ENCODE measurements at places on chromosomes 12 and 14.

DNA sequence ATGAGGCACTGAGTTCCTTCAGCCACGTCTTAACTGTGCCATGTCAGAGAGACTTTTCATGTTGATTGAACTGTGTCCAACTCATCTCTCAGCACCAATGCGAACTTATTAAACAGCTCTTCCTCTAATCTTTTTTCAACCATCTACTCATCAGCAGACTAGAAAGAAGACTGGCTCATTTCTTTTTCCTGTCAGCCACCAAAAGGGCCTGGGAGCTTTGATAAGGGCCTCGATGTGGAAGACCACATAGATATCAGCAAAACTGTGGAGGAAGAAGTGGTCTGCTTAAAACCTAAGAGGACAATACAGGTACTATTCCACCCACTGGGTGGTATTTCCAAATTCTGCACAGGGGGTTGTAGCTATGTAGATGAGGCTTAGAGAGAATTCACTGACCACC is 3.6 kb upstream of the PLXNC1 start:
- no peak for DNase-seq

DNA sequence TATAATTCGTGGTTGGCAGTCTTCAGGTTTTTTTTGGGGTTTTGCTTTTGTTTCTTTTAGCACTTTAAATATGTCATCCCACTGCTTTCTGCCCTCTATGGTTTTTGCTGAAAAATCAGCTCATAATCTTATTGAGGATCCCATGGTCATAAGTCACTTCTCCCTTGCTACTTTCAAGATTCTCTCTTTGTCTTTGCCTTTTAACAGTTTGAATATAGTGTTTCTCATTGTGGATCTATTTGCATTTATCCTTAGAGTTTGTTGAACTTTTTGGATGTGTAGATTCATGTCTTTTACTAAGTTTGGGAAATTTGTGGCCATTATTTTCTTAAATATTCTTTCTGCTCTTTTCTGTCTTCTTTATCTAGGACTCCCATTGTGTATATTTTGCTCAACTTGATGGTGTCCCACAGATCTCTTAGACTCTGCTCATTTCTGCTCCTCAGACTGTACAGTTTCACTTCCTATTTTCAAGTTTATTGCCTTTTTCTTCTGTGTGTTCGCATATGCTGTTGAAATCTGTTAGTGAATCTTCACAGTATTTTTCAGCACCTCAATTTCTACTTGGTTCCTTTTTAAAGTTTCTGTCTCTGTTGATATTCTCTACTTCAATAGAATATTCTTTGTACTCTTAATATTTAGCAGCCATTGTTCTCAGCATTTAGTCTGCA is 70.8 kb downstream of the WNK1 start:
- peak; percentile 23 for DNase-seq

DNA sequence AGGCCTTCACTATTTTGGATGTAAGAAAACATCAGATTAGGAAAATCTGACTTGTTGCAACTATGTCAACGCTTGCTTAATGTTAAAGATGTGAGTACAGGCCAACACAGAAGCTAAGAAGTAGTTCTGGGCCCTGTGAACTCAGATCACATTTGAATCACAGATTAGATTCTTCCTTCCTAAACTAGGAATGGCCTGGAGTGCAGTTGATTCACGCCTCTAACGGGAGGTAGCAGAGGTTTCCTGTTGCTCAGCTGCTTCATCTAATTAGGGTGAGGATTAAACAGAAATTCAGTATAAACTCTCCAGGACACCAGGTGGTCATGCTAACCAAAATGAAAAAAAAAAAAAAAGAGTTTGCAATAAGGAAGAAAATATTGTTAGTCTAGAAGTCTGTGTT is 314.3 kb downstream of the TRHDE start:
- no peak for DNase-seq

DNA sequence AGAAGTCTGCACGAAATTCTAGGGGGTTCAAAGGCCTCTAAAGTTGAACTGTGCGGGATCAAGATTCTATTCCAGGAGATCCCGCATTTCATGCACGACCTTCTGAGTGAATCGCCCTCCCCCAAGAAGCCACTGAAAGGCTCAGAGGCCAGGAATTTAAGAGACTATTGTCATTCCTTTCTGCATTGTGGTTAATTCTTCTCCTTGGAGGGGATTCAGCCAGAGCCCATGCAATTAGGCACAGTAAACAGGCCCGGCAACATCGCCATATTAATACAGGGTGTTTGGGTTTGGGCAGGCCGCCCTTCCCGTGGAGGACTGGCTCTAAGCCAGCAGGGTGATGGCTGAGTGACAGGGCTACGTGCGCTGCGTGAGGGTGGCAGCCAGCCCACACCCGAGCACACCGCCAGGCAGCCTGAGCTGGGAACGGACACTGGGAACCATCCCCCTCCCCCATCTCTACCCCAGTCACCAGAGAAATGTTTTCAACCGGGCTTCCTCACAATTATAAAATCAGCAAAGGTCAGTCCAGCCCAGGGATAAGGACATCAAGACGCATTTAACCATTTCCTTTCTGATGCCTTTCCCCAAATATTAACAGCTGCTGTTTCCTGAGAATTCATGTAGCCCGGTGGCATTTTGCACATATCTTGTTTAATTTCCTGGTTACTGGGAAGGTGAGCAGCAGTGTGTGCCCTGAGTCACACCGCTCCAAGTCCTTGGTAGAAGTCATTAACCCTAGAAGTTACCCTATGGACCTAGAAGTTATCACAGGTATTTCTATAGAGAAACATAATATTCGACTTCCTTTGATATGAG is 12.5 kb downstream of the EGLN3 start:
- DNase-seq: no peak

GRCh38 chr14:97010491-97011160 is 213.4 kb downstream of the VRK1 start:
- no peak for DNase-seq

GRCh38 chr12:69254046-69254445 is 14.7 kb downstream of the CPSF6 start:
- peak; percentile 9 for DNase-seq

DNA sequence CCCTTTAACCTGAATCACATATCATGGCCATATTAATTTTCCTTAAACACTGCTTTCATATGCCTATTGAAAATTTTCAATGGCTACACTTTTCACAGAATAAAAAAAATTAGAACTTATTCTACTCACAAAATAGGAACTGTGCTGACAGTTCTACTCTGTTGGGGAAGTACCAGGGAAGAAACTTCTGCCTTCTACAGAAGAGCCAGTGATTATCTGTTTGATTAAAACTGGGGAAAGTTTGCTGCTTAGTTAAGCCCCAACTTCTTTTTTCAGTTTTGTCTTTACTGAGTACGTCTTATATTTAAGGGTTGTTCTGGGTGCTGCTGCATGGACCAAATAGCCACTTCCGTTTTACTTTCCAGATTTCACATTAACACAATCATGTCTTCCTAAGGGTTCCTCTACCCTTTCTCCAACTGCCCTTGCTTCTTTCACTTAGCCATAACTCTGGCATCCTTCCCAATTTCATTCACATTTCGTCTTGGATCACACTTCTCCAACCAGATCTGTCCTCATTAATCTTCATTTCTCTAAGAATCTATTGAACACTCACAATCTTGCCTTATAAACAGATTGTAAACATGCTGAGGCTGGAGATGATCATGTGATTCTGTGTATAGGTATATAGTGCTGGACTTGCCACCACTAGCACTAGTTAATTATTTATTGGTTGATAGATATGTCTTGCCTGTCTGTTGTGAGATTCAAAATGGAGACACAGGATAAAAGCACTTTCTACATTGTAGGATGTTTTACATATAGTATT is 1.9 kb upstream of the SEL1L start:
- no peak for DNase-seq

DNA sequence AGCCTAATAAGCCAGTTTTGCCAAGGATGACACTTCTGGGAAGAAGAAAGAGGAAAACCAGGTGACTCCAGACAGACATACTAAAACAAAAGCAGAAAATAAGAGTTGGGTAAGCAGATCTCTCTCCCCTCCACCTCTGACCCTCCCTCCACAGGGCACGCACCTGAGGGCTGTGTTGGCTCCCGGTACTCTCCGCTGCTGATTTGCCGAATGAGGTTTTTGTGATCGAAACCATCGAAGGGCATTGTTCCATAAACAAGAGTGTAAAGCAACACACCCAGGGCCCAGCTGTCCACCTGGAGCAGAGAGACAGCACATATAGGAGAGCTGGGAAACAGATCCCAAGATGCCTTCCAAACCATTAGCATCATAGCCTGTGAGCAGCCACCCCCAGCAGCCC is 68.1 kb downstream of the NUAK1 start:
- no peak for DNase-seq

- DNase-seq: no peak
Observed at GRCh38 chr12:89047856-89048418, 304.4 kb downstream of the DUSP6 start.

DNA sequence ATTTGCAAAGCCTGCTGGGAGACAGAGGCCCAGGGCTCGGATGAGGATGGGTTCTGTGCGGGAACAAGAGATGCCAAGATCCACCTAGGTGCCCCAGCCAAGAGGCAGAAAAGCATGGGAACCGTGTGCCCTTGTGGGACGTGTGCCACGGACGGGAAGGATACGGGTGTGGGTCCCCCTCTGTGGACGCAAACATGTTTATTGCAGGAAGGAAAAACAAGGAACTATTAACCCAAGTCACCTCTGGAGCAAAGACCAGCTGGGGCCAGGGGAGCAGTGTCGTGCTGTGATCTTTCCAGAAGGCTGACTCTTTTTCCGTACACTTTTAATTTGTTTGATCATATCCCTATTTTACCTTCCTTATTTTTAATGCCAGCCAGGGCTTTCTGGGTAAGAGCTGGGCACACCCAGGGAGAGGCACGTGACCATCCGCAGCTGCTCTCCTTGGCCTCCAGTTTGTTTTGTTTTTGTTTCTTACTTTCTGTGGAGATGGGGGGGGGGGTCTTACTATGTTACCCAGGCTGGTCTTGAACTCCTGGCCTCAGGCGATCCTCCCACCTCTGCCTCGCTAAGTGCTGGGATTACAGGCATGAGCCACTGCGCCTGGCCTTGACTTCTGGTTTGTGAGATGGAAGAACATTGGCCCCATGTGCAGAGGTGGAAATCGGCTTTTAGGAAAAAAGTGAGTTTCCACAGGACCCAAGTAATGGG is 20.7 kb downstream of the SCARB1 start:
- DNase-seq: no peak

DNA sequence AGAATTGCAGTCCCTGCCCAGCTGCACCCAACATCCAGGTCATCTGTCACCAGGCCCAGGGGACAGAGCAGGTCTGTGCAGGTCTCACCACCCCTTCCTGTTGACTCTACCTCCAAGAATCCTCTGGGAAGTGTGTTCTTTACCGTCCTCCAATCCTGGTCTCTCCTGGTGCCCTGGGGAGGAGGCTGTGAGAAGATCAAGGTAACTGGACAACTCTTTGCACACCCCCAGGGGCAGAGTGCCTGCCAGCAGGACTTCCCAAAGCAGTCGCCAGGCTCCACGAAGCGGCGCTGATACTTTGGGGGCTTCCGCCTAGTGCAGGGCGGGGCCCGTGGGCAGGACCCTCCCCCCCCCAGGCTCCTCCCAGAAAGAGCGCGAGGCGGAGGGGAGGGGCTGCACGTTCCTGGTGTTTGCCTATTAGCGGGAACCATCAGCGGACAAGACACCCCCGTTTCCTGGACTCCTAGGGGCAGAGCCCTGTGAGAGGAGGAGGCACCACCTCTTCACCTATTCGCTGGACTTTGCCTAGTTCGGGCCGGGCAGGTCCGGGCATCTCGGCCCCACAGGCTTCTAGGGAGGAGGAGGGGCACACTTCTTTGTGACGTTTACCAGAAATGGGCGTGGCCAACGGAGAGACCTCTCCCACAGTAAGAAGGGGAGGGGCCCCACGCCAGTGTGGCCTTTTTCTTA is 918.0 kb downstream of the AACS start:
- DNase-seq: no peak

GRCh38 chr12:57845478-57846284 is 848 bp downstream of the CTDSP2 start:
- DNase-seq: peak; percentile 61

- no peak for DNase-seq
Observed at GRCh38 chr12:76310110-76310509, 38.1 kb downstream of the BBS10 start.

DNA sequence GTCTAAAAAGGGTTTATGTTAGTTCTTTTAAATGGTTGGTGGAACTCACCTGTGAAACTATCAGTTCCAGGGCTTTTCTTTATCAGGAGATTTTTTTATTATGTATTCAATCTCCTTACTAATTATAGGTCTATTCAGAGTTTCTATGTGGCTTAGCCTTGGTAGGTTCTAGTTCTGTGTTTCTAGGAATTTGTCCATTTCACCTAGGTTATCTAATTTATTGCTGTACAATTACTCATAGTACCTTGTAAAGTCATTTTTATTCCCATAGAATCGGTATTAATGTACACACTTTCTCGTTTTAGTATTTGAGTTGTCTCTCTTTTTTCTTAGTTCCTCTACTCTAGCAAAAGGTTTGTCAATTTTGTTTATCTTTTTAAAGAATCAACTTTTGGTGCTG is 59.0 kb downstream of the BORCS5 start:
- no peak for DNase-seq

GRCh38 chr14:97270308-97270707 is 473.1 kb downstream of the VRK1 start:
- DNase-seq: no peak

- no peak for DNase-seq
Observed at GRCh38 chr12:76836633-76837032, 42.2 kb downstream of the CSRP2 start.

DNA sequence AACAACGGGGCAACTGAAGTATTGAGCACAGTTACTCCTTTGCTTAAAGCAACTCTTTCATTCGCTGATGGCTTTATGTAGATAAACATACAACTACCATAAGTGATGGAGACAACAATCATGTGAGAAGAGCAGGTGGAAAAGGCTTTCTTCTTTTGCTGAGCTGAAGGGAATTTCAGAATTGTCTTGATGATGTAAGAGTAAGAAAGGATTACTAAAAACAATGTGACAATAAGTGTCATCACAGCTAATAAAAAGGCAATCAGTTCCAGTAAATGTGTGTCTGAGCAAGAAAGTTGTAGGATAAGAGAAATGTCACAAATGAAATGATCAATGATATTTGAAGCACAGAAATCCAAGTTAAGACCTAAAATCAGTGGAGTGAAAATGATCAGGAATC is 647 bp downstream of the OR6C70 start:
- no peak for DNase-seq

- no peak for DNase-seq
Observed at GRCh38 chr12:16407346-16407745, 59.9 kb downstream of the MGST1 start.

- no peak for DNase-seq
Observed at GRCh38 chr12:2173971-2174370, 121.2 kb downstream of the CACNA1C start.

- DNase-seq: no peak
Observed at GRCh38 chr12:1504304-1504894, 90.0 kb downstream of the FBXL14 start.

DNA sequence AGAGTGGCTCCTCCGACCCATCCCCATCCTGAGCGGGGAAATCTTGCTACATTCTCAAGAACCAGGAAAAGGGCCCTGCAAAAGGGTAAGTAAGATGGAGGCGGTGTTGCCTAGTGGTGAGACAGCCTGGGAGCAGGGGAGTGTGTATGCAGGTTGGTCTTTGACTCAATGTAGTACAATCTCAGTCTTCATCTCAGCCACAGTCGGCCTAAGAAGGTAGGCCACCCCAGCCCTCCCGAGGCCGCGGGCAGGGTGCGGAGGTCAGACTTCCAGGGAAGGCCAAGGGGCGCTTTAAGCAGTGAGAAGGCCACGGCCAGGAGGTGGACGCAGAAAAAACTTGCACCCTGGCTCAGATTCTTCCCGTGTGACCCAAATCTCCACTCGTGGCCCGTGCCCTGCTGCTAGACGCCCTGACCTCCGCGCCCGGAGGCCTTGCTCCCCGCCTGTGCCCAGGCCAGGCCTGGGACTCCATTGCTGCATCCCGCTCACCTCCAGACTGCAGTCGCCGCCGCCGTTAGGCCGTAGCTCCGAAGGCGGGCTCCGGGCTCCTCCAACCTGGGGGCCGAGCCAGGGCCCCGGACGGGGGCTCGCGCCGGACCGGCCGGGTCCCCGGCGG is 435 bp downstream of the FOXM1 start:
- no peak for DNase-seq
